CD4-positive, alpha-beta T cell treated with Interleukin-10 for 1 hour (primary cell): ENCODE measurements at places on chromosomes 4 and X.
A peak's percentile ranks its signal among the peaks of the same experiment; 100 is the strongest.

GRCh38 chr4:112855058-112855457 lies 194.4 kb upstream of the ANK2 start:
- no peak for DNase-seq

DNA sequence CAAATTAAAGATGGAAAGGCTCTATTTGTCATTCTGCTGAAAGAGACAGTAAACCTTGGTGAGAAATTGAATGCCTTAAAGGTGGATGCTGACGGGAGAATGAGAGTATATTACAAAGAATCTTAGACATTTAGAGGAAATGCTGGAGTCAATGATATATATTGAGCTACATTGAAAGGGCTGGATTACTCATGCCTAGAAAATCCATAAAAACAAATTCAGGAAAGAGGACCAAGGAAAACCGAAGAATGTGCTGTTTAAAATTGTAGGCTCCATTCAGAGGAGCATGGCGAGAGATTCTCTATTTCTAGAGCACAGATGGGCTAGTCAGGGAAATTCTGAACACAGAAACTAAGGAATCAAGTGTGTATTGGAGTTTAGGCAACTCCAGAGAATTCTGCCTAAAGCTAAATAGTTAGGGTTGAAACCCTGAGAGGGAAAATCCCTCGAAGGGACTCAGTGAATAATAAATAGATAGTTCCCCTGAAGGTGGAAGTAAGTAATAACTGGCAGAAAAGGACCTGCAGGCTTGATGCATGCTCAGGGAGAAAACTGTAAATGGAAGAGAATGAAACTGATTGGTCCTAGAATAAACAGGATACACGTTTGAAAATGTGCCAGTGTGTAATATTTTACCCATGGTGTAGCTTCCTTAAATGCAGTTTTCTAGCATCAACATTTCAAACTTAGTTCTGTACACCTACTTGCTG lies 1532.4 kb upstream of the TENM3 start:
- no peak for DNase-seq

DNA sequence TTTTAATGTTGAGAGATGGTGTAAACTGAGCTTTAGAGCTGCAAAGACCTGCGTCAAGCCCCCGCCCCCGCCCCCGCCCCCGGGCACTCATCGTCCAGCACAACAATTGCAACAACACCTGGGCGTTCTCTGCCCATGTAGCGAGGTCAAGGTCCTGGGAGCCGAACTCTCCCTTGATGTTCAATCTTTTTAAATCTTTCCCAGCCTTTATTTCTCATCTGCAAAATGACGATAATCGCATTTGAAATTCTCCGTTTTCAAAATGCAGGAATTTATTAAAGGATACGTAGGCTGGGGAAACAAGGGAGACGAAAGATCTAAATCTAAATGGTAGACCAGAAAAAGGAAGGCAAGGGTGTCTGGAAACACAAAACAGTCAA lies 648 bp upstream of the MSMO1 start:
- DNase-seq: no peak

- DNase-seq: no peak
These were observed 959 bp downstream of the BRS3 start for GRCh38 chrX:136488706-136489105.

- no peak for DNase-seq
These were observed 106.4 kb upstream of the GPM6B start for GRCh38 chrX:13923289-13923688.

DNA sequence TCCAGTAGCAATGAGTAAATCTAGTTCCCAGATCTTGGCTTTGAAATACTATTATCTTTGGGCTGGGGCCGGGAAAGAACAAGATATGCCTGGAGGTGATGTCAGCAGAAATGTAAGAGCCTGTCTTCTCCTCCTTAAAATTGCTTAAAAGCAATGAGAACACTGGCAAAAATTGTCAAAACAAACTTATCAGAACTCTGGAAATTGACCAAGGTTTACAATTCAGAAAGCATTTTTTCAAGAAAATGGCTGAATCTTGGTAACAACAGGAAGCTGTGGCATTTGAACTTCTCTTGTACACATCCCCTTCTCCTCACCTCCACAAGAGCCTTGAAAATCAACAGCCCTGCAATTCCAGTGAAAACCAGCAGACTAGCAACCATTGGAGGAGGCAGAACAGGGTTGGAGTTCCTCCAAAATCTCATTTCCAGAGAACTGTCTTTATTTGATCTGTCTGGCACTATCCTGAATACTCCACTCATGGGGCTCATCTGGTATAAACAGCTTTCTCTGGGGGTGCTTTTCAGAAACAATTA lies 13.5 kb downstream of the TIMP1 start:
- no peak for DNase-seq

DNA sequence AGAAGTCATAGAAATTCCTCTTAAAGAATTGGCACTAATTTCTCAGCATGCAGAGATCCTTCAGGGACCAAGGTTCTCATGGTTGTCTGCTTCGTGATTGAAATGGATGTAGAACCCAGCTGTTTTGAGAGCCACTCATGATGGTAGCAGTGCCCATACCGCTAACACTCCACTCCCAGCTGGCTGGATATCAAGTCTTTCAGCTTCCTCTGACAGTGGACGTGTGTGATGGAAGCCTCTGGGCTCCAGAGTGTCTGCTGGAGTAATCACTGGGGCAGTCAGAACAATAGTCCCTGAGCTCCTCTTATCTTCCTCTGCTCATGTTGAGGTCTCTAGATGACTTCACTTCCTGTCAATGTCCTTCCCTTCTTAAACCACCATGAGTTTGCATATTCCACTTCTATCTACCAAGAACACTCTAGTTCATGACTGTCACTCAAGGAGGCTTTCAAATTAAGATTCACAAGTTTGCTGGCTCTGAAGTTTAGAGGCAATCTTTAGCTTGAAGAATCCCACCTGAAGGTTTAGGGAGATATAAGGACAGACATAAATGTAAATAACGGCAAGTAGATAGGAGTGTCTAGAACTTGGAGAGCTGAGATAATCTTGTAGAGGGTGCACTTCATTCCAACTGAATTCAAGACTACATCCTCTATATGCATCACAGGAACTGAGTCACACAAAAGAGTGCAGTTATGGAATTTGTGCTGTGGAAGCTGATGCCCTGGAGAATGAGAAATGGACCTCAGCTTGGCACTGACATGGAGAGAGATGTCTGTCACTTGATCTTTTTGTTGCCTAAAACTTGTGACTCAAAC lies 64.5 kb upstream of the WDR1 start:
- peak; percentile 15 for DNase-seq

- no peak for DNase-seq
These were observed 48.2 kb upstream of the KDR start for GRCh38 chr4:55173580-55173979.

DNA sequence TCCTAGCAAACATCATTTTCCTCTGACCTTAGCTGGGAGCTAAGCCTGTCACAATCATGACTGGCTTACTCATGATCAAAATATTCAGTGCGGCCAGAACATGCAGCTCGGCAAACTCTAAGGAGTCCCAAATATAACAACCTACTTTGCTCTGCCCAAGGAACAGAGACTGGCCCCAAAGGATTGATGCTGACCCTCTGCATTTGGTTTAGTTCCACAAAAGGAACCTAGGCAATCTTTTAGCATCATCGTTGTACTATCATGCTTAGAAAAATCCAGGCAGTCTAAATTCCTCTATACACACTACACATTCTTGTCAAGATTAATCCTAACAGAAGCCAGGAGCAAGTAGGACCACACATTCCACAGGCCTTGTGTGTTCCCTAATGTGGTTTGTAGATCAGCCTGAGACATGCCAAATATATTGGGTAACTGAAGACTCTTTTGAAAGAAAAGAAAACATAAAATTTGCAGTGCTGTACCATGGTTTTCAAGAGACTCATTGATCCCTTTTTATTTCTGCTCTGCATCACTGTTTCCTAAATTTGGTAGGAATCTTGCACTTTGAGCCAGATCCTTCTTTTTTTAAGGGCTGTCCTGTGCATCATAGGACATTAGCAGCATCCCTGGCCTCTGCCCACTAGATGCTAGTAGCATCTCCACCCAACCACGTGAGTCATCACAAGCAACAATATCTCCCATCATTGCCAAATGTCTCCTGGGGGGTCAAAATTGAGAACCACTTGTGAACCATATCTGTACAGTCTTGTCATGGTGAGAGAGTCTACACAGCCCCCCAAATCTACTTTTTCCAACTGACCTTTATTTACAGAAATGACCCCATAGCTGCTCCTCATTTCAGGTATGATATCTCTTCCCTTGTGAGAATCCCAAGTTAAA lies 17.6 kb upstream of the CC2D2A start:
- no peak for DNase-seq

GRCh38 chr4:169037506-169037905 lies 27.5 kb upstream of the CBR4 start:
- DNase-seq: no peak

DNA sequence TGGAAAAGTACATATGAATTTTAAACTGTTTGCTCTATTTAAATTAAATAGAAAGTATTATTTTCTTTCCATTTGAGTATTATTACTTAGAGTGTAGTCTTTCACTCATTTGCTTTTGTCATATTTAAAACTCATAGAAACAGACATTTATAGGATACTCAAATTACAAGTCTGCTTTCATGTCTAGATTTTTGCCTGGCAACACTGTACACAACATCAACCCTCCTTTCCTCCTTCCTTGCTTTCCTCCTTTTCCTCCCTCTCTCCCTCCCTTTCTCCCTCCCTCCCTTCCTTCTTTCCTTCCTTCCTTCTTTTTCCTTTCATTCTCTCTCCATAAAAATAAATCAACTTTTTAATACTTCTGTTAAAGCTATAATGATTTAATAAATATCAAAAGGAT lies 2361.2 kb downstream of the ARAP2 start:
- no peak for DNase-seq

DNA sequence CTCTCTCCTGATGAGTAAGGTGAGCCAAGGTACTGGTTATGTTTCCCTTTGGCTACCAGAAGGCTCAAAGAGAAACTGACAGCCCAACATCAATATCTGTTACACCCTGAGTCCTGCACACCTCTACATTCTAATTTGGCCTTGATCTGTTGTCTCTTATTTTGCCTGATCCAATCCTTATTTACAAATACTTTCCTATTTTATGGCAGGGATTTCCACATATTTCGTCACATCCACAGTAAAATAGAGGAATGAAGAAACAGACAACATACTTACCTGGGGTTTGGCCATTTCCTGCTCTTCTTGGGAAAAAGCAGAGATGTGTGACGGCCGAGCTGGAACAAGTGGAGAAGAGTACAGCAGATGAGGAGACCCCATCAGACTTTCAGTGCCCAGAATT lies 1.5 kb downstream of the ZNF182 start:
- DNase-seq: no peak

DNA sequence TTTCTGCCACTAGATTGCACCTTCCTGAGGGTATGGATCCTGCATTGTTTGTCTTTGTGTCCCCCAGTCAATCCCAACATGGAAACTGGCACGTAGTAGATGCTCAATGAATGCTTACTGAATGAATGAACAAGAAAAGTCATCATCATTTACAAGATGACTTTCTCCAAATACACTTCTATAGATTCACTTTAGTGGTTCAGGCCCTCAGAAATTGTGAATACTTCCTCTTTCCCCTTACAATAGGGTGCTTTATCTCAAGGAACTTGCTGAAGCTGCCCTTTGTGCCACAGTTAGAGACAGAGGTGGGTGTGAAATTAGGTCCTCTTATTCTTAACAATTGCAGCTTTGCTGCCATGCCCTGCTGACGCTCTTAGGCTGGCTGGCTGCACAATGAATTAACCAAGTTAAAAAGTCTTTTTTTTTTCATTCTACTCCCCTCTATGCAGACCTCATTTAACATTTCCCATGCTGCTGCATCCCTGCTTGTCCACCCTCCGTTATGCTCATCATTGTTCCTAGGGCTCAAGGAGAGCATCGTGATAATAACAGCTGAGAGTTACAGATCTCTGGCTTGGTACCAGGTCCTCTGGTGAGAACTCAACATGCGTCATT lies 108.0 kb upstream of the ZNF518B start:
- DNase-seq: no peak

GRCh38 chr4:131370846-131371245 lies 1778.2 kb upstream of the PCDH10 start:
- no peak for DNase-seq

GRCh38 chr4:102103368-102103767 lies 241.9 kb downstream of the SLC39A8 start:
- no peak for DNase-seq

DNA sequence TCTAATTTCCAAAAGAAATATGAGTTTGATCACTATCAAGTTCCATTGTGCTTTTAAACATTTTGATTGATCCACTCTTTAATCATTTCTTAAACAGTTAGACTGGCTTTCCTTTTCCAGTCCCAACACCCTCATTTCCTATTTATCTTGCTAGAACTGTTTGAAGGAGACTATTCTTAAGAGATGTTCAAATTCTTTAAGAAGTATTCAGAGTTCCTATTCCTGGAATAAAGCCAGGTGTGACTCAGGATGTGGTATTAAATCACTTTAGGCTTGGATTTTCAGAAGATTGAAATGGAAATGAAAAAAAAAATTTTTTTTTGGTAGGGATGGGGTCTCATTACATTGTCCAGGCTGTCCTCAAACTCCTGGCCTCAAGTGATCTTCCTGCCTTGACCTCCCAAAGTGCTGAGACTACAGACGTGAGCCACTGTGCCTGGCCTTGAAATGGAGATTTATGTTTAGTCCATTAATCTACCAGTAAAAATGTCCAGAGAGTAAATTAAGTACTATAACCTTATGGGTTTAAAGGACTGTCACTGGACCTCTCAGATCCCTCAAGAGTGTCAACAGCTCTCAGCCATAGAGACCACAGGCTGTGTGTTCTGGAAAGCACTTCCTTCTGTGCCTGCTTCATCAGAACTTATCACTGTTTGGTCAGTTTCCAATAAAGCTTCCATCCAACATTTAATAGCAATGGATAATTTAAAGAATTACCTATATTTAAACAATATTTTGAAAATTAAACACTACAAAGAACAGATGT lies 90.7 kb downstream of the CDS1 start:
- no peak for DNase-seq
